ENCODE measurements at places on chromosomes 2 and 18.

DNA sequence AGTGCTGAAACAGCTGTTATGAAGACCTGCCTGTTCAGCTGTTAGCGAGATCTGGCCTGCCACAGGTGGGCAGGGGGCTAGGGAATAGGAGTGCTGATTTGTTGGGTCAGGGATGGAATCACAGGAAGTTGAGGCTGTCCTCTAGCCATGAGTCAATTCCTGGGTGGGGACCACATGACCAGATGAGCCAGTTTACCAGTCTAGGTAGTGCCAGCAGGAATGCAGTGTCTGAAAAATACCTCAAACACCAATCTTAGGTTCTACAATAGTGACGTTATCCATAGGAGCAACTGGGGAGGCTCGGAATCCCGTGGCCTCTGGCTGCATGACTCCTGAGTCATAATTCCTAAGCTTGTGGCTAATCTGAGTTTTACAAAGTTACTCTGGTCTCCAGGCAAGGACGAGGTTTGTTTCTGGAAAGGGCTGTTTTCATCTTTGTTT, 44.9 kb downstream of the DYSF start:
- DNase-seq = no peak

GRCh38 chr18:68797871-68798270, at the start of gene CCDC102B:
CCDC102B (plus strand) TSS chr18:68798080; CDS start chr18:68836764, 38,684 bp downstream.
- DNase-seq = no peak

DNA sequence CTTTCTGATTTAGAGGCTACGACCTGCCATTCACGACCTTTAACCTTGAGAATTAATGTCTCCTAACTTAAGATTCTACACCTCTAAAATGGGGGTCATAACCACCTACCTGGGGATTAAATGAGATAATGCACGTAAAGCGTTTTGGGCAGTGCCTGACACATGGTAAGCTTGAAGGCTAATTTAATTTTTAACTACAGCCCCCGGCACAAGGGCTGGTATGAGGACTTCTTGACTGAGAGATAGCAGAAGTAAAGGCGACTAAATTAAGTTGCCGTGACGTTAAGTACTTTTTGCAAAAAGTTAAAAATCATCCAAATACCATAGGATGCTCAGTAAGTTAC, 549 bp downstream of the MRPL35 start:
- no peak for DNase-seq

DNA sequence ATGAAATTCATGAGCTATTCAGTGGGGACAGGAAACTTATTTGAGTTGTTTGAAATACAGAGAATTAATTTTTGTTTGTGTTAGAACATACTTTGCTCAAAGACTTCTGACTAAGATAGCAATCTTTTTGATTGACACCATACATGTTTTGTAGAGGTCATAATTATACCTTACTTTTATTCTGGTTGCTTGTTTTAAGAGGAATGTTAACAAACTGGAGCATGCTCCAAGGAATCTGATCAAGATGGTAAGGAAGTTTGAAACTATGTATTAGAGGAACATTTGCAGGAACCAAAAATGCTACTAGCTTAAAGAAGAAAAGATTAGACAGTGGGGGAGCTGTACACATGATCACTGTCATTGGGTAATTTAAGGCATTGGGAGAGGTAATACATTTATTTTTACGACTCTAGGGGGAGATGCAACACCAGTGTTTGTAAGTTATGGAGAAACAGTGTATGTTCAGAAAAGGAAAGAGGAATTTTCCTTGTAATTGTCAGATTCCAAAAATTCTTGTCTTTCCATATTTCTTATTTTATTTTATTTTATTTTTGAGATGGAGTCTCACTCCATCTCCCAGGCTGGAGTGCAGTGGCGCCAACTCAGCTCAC, 8.0 kb downstream of the AGFG1 start:
- DNase-seq = no peak

- no peak for DNase-seq
These were observed 82.7 kb downstream of the SH3BP4 start for GRCh38 chr2:235034265-235035118.

- peak; percentile 32 for DNase-seq
These were observed 521.2 kb upstream of the FANCL start for GRCh38 chr2:58762176-58762781.

DNA sequence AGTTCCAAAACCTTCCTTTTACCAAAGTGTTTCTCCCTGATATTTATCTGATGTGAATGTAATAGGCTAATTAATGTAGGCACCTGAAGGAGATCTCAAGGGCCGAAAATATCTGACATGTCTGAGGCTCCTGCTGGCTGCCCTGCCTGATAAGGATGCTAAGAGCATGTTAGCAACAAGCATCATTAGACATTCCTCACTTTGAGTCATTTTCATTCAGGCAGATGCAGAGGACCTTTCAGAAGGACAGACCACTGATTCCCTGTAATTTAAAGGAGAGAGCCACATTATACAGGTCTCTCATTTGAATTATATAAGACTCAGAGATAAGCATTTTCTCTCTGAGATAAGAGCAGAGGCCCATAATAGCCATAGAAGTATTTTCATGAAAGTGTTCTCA, 222.4 kb upstream of the NCKAP5 start:
- no peak for DNase-seq

DNA sequence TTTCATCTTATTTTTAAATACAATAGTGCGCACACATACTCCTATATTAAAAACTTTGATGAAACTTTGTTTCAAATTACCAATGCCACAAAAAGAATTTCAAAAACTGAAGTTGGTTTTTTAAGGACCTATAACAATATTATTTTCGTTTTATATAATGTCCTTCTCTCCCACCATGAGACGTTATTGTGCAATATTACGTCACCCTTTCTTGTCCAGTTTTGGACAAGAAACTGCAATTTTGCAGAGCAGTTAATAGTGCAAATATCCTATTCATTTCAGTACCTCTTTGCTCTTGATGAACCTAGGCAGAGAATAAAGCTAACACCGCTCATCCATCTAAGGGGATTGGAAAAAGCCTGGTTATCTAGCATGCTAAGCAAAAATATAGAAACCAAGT, 9.7 kb upstream of the ZNF516 start:
- DNase-seq = no peak

Measured in naive B cell (primary cell).